ENCODE measurements at places on chromosomes 13 and 19.

GRCh38 chr19:46173886-46174480 lies 25.9 kb downstream of the IGFL2 start:
- no peak for DNase-seq

DNA sequence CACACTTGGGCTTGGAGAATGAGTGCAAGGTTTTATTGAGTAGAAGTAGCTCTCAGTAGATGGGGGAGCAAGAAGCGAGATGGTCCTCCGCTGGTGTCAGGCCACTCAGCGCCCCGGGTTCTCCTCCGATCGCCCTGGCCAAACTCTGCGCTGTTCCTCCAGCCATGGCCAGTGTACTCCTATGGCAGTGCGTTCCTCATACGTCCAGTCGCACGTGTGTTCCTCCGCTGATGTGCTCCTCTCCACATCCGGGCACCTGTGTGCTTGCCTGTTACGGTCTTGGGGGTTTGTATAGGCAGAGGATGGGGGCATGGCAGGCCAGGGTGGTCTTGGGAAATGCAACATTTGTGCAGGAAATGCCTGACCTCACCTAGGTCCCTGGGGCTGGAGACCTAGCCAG lies 1899.4 kb downstream of the PCDH9 start:
- no peak for DNase-seq

- DNase-seq: no peak
Observed at GRCh38 chr19:8116437-8117293, 32.7 kb downstream of the FBN3 start.

- DNase-seq: no peak
Observed at GRCh38 chr19:39106194-39106593, 19.4 kb upstream of the PAK4 start.

DNA sequence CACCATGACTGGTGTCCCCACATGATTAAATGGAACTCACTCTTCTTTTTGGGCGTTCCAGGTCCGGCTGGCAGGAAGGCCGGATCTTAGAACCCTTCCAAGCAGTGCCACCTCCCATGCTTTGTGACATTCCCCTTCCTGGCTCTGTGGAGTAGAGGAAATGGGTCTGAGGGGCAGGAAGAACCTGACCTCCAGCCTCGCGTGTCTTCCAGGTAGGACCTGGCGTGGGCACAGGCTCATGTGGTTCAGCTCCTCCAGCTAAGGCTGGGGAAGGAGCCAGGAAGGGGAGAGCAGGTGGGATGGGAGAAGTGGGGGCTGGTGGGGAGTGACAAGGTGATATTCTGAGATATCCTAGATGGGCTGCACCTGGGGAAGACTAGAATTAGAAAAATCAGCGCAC lies 2.1 kb downstream of the TMEM255B start:
- no peak for DNase-seq

DNA sequence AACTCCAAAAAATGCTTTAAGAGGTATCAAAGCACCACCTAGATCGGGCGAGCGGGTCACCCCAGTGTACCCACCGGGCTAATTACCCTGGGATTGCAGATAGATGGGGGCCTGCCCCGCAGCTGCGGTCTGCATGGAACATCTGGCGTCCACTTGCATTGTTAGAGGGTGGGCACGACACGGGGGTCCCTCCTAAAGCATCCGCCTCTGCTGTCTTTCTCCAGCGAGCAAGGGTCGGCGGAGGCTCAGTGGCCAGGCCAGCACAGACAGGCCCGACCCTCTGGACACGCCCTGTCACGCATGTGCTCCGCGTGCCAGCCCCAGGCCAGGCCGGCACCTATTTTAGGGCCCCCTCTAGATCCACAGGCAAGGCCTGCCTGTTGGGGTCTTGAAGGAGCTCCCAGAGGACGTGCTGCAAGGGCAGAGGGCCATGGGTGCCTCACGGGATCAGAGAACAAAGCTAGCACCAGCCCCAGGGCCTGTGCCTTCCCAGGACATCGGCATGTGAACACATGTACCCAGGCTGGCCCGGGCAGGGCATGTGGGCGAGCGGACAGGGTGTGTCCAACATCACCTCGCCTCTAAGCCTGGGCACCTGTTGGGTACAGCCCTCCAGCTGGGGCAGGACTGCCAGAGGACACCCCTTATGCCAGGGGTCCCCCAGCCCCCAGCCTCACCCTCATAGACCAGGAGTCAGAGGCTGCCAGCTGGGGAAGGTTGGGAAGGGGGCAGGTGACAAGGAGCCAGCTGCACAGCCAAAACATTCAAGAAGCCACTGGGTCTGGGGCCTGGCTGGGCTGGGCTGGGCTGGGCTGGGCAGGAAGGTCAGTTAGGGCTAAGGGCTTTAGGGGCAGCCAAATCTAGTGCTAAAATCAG lies 35.6 kb upstream of the NANOS3 start:
- no peak for DNase-seq

DNA sequence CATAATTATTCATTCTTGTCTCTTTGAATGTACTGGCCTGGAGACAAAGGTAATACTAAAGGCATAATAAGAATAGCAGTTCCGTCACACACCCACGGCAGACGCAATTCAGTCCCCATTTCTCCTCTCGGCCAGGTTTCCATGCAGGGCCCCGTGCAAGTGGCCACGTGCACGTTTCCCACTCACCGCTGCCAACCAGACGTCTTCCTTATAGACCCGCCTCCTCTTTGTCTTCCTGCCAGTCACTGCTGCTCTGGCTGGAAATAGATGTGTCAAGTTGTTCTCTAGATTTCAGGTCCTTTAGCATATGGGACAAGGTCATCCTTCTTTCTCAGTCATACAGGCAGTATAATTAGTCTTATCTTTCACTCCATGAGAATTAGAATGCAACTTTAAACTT lies 204.3 kb downstream of the SUCLA2 start:
- no peak for DNase-seq

GRCh38 chr19:5035793-5036697 lies 67.1 kb downstream of the KDM4B start:
- no peak for DNase-seq

GRCh38 chr13:45847554-45848224 lies 3.9 kb downstream of the SIAH3 start:
- peak; percentile 22 for DNase-seq

GRCh38 chr13:54356209-54356608 lies 1327.6 kb downstream of the OLFM4 start:
- DNase-seq: no peak

GRCh38 chr13:41909506-41909905 lies 51.4 kb downstream of the VWA8 start:
- DNase-seq: no peak

GRCh38 chr19:33333151-33333550 lies 30.8 kb upstream of the CEBPA start:
- no peak for DNase-seq

- no peak for DNase-seq
Observed at GRCh38 chr19:7088999-7089398, 19.5 kb downstream of the ZNF557 start.

GRCh38 chr13:98873377-98874028 lies 104.4 kb downstream of the DOCK9 start:
- no peak for DNase-seq

GRCh38 chr13:30163441-30163840 lies 143.9 kb downstream of the KATNAL1 start:
- no peak for DNase-seq

GRCh38 chr19:13883516-13884064 lies 6.7 kb downstream of the NANOS3 start:
- DNase-seq: no peak

- DNase-seq: no peak
Observed at GRCh38 chr13:45142440-45143345, 22.4 kb downstream of the GTF2F2 start.

DNA sequence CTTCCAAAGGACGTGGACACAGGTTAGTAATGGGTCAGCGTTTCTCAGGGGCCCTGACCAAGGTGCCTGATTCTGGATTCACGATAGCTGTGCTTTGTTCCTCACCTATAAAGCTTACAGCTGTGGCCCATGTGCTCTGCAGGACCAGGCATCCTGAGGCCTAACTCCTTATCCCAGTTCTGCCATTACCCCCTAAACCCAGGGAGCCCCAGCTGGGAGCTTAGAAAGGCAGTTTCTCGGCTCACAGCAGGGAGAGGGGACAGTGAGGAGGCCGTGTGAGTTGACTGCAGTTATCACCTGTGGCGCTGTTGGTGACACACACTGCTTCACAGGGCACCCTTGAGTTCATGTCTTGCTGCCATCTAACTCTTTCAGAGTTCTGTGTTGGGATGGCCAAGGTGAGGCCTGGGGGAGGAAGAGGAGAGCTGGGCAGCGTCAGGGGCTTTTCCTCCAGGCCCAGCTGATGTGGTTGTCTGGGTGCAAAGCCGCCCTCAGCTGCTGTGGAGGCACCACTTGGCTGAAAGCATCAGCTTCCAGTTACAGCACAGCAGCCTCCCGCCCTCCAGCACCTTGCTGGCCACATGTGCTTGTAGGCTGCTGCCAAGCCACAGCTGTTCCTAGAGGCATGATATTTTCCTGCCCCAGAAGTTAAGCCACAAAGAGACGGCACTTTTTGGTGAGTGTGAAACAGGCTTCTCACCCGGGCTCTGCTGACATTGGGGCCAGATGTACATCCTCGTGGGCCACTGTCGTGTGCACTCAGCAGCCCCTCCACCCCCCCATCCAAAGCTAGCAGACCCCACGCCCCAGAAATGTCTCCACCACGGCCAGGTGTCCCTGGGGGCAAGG lies 99.6 kb upstream of the MCF2L start:
- no peak for DNase-seq

GRCh38 chr19:50258918-50259372 lies 55.5 kb downstream of the MYH14 start:
- DNase-seq: no peak

DNA sequence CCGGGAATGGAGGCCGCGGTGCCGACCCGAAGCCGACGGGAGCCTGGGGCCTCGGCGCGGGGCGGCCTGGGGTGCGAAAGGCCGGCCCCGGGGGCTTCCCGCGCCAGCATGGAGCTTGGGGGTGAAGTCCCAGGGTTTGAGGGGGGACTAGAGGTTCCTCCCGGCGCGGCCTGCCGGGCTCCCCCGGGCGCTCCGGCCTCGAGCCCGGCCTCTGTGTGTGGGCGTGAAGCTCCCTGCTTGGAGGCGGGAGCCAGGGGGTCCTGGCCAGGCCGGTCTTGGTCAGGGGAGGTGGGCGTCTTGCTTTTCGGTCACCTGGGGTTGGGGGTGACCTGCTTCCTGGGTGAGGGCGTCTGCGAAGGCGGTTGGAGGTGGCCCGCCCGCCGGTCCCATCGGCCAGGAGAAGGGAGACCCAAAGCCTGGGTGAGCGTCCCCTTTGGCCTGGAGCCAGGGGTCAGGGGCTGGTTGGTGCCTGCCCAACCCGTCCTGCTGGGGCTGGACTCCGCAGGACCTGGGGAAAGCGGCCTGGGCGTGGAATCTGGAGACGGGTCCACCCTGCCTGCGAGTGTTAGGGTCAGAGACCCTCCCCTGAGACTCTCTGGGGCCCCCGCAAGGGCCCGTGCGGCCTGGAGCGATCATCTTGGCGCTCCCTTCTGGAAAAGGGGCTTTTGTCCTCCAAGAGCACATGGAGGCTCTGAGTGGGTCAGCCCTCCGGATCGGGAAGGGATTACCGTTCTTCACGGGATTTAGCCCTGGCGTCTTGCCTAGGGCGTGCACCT lies 535 bp downstream of the BSG start:
- no peak for DNase-seq
